ENCODE measurements at places on chromosomes 6 and 20.

DNA sequence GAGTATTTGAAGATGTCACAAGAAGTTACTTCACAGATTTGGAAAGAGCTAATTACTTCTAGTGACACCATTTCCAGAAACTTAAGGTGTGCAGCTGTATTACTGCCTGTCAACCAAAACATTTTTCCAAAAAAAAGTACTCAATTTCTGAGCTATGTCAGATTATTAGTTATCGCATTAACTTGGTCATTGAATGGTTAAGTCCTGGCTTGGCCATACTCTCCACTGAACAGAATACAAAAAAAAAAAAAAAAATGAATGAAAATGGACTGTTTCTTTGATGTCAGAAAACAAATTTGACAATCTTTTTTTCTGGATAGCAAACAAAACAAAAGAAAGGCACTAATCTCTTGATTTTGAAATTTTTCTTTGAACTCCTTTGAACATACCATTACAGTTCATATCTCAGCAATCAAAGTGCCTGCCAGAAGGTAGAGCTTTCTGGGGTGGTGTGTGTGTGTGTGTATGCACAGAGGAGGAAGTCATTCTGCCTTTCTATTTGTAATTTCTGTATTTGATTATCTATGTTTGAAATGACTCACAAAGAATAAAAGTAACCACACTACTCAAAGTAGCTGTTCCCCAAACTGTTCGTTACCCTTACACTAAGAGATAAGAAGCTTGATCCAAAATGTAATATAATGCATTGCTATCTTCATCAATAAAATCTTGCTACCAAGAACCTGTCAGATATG lies 210.8 kb upstream of the FUT9 start:
- no peak for DNase-seq

GRCh38 chr6:147507162-147508041 lies 1.1 kb upstream of the SAMD5 start:
- no peak for DNase-seq

DNA sequence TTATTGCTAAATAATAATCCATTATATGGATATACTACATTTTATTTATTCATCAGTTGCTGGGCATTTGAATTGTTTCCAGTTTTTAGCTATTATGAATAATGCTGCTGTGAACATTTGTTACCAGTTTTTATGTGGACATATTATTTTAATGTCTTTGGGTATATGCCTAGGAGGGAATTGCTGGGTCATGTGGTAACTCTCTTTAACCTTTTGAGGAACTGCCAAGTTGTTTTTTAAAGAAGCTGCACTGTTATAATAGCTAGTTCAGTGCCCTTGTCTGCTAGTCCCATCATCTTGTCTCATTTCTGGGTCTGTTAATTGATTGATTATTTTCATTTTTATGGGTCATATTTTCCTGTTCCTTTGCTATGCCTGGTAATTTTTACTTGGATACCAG lies 56.3 kb downstream of the FOXO3 start:
- no peak for DNase-seq

DNA sequence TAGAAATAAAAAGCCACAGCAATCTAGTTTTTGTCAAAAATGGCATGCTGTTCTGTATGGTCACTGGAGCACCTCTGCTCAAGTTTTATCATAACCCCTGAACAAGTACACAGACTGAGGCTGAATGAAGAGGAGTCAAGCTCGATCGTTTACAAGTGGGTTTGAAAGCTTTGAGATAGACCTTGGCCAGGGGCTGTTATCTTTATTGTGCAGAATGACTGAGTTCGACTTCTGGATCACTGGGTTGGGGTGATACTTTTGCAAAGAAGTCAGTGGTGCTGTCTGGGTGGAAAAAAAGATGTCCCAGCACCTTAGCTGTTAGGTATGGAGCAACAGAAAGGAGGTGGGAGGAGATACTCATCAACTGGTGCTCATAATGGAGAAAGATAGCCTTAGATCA lies 446.0 kb downstream of the HACE1 start:
- no peak for DNase-seq

GRCh38 chr6:144160431-144161005 lies 10.2 kb downstream of the STX11 start:
- DNase-seq: no peak

DNA sequence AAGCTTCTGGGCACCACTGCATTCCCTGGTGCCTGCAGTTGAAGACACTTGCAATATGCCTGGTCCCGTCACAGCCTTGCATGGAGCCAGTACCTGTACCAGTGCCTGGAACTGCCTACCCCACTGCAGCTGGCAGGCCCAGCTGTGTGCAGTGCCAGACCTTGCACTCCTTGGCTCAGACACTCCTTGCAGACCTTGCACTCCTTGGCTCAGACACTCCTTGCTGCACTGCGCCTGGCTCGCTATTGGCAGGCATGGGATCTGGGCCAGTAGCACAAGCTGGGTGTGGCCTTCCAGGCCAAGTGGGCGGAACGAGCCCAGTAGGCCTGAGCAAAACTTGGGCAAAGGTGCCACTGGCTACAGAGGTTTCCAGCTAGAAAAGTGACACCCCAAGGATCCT lies 1189.1 kb downstream of the GRIK2 start:
- no peak for DNase-seq

DNA sequence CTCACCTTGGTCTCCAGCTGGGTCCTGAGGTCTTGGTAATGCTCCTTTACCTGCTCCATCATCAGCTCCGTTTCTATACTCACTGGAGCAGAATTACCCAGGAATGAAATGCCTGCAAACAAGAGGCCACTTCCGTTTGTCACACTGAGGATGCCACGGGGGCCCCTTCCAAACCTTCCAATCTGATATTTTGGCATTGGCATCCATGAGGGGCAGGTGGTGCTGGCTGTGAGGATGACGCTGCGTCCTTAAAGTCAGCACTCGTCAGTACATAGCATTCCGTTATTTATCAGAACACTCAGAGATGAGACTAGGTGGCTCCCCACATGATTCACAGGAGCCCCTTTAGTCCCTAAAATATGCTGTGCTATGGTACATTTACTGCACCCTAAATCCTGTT lies 72.7 kb downstream of the GINS1 start:
- DNase-seq: no peak

All from CD4-positive, alpha-beta memory T cell (primary cell).